ENCODE measurements at places on chromosomes 3 and 15.

DNA sequence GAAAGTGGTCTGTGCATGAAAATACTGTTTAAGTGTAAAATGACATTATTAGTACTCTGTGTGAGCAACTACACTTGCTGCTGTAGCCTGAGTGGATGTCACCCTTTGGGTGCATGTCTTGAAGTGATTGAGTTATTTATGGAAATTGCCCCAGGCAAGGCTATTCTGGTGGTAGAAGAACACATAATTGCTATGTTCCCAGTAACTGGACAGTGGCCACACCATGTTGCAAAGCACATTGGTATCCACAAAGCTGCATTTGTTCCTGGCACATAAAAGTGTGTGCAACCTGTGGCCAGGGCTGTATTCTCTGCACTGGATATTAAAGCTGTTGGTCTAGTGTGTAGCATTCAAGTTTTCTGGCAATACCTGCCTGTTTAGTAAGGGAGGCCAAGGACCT is 23.8 kb downstream of the MTMR14 start:
- DNase-seq, result no peak

DNA sequence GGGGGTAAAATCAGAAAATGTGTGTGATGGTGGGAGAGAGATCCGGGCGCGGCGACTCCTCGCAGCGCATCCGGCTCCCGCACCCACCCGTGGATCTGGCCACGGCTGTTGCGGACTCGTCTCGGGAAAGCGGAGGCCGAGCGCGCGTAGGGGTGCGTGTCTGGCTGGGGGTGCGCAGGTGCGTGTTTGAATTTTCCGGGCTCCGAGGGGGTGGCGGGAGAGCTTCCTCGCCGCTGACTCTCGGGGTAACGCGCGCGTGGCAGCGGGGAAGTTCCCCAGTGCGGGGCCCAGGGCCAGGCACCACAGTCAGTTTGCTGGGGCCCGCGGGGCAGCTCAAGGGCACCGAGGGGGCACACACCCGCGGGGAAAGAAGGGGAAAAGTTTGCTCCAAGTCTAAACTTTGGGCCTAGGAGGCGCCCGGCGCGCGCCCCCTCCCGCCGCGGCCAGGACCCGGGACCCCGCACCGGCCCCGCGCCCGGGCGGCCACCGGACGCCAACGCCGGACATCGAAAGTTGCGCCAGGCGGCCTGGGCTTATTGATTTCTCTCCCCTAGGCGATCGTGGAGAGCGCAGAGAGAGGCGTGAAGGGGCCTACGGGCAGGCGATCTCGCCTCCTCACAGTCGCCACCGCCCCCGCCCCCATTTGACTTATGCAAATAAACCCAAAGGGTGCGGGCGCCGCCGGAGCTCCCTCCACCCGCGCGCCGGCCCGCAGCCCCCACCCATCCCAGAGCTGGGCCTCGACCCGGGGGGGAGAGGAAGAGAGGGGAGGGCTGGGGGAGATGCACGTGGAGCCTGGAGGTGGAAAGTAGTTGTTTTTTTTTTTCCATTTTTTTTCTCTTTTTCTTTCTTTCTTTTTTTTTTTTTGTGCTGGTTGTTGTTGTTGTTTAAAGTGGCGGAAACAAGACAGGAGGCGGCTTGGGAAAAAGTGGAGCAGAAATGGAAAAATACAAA is 639 bp downstream of the FOXP1 start:
- DNase-seq, result peak; percentile 49

DNA sequence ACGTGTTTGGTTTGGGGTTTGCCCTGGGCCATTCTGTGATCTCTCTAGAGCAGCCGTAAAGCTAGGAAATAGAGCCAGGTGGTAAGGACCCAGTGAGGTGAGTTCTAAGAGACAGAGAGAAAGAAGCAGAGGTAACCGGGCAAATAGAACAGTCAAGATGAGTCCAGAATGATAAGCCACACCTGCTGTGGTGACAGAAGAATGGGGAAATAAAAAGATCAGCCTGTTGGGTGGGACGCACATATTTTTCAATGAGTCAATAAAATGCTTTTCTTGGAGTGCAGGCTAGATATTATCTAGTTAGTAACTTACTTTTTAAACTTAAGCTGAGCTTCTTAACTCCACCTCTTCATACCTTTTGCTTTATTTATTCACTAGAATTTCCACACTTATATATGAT is 135.0 kb downstream of the NFKBIZ start:
- DNase-seq, result no peak

GRCh38 chr3:52132041-52132440 is 22.2 kb downstream of the POC1A start:
- DNase-seq, result no peak

DNA sequence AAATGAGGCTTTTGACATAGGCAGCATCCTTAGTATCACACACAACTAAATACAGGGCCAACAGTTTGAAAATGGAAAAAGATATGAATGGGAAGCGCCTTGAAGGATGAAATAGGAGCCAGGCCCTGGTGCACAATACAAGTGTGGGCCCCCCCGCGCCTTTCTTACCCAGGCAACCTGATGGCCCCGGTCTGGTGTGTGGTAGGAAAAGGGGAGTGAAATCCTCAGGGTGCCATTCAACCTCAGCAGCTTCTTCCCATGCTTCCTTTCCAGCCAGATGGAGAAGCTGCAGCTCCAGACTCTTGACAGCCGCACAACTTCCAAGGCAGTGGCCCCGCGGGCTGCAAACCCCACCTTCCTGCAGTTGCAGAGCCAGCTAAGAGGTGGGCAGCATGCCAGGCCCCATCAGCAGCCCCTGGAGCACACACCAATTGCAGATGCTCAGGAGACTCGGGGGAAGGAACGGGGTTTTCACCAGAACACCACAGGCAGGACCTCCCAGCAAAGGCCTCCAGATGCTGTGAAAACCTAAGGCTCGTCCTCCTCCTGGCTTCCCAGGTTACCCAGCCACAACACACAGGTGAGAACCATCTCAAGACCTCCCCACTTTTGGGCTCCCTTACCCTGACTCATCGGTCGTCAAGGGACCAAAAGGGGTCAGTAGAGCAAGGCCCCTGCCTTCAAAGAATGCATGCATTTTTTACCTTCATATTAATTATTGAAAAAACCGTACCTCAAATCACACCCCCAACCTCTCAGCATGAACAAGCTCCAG is 101.6 kb downstream of the CPN2 start:
- no peak for DNase-seq

DNA sequence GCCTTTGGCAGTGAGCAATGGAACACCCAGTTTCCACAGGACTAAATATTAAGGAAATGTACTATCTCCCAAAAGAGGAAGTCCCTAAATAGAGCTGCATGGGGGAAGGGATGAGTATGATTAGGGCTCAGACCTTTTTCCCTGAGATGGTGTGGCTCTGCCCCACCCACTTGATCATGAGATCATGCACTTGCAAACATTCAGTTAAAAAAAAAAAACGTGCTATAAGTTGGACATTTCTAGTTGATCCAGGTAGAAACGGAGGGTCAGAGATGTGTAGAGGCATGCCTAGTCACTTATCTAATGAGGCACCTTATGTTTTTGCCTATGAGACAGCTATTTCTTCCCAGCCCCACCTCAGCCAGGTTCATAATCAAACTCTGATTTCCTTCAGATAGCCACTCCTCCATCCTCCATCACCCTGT is 24.5 kb upstream of the SSR3 start:
- no peak for DNase-seq

GRCh38 chr3:192514081-192514753 is 213.1 kb downstream of the FGF12 start:
- no peak for DNase-seq

DNA sequence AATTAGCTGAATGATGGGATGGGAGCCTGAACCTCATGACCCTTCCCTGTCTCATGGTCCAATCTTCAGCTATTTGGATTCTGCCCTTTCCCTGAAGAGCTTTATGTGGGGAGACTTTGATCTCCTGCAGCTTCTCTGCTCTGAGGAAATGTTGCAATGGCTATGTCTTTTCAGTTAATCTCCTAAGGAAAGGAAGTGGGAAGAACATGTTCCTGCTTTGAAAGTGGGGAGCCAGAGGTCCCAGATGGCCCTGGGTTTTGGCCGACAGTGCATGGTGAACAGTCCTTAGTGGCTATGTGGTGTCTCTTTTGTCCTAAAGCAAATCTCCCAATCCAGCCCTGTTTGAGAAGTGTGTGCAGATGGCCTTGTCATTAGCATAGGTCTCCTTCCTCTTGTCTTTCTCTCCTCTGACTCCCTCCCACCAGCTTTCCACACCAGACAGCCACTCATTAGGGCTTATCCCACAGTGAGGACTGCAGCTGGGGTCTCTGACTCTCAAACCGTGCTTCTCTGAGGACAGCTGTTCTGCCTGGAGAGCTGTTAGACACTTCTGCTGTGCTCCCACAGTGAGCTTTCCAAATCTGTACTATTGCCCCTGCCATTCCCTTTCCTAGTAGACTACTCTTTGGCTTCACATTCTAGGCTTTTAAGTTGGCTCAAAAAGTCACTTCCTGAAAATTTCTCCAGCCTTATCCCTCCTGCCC is 365.8 kb upstream of the UMPS start:
- no peak for DNase-seq

- DNase-seq, result no peak
Observed at GRCh38 chr3:42876940-42877720, 1.5 kb upstream of the CYP8B1 start.

DNA sequence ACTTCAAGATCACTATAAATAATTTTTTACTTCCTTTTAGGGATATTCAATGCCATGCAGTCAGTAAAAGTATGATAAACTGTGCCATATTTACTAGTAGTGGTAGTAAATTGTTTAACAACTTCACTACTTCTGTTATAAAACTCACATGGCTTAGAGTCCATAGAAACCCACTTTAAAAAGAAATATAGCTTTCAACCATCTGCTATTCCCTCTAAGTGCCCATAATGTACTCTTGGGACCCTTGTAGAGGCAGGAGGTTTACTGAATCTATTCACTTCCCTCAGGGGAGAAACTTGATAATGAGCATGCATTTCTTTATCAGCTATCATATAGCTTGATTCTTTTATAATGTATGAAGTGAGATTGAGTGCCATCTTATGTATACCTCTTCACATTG is 1448.4 kb upstream of the ALCAM start:
- no peak for DNase-seq

DNA sequence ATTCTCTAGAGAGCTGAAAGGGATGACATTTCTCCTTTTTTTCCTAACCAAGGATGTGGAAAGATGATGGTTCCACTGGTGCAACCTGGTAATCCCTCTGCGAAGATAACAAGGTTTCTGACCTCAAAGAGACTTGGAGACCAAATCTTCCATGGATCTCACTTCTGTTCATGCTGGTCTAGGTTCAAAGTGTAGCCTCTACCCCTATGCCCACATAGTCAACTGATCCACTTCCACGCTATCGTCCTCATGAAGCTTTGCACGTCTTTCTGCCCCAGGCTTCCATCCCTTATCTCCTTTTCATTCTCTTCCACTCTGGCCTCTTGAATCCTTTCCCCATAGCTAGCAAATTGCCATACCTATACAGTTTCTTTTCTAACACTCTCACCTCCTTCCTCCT is 8.8 kb upstream of the MED12L start:
- no peak for DNase-seq

DNA sequence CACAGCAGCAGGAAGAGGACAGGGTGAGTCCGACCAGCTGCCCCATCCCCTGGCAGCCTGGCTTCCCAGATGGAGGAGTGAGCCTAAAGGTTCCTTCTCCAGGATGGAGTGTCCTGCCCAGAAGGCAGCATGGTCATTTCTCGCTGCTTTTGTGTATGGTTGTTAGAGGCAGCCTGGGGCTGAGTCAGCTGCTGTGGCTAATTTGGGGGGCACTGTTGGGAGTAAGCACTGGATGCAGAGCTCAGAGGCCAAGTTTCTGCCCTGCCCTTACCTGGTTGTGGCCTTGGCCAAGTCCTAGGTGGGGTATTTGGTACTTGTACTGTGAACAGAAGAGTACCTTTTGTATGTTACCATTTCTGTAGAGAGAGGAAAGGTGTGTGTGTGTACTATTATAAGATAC is 78.6 kb downstream of the ADAMTS7 start:
- no peak for DNase-seq

- DNase-seq, result no peak
Observed at GRCh38 chr15:39184701-39185390, 396.0 kb upstream of the THBS1 start.

- DNase-seq, result no peak
Observed at GRCh38 chr15:32730677-32731654, 13.2 kb downstream of the GREM1 start.

- peak; percentile 53 for DNase-seq
Observed at GRCh38 chr15:59255680-59256336, 49.2 kb downstream of the LDHAL6B start.
